GM04504 (cell line): ENCODE measurements at places on chromosomes 11 and 22.

DNA sequence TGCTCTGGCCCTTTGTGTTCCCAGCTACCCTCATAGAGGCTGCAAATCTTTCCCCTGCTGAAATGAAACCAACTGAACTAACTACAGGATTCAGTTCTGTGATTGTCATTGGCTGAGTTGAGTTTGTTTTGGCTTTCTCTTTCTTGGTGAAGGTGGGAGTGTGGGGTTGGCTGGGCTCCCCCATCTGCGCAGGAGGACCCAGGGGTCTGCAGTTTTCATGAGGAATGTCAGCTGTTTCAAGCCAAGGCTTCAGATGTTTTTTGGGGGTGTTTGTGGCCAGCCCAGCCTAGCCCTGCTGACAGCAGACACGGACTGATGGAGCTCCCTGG, 34.0 kb downstream of the LRP5 start:
- DNase-seq: no peak

DNA sequence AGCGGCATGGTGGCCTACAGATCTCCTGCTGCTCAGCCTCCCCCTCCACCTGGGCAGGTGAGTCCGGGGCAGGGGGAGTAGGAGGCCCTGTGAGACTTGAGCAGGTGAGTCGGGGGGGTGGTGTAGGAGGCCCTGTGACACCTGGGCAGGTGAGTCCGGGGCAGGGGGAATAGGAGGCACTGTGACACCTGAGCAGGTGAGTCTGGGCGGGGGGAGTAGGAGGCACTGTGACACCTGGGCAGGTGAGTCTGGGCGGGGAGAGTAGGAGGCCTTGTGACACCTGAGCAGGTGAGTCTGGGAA, 299.3 kb downstream of the BRD1 start:
- DNase-seq: no peak

- DNase-seq: no peak
These were observed 32.4 kb downstream of the MIF start for GRCh38 chr22:23926561-23926960.

- DNase-seq: no peak
These were observed 6.8 kb upstream of the CHKA start for GRCh38 chr11:68127714-68128681.

DNA sequence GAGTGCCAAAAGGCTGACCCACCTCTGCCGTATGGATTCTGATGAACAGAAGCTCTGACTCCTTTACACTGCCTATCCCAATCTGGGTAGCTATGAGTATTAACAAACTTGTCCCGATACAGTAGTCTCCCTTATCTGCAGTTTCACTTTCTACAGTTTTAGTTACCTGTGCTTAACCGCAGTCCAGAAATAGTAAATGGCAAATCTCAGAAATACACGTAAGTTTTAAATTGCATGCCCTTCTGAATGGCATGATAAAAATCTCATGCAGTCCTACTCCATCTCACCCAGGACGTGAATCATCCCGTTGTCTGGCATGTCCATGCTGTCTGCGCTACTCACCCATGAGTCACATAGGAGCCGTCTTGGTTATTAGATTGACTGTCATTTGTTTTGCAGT, 68.8 kb downstream of the SNX19 start:
- peak; percentile 58 for DNase-seq

GRCh38 chr11:2591805-2592204, 108.0 kb downstream of the KCNQ1OT1 start:
- DNase-seq: no peak

DNA sequence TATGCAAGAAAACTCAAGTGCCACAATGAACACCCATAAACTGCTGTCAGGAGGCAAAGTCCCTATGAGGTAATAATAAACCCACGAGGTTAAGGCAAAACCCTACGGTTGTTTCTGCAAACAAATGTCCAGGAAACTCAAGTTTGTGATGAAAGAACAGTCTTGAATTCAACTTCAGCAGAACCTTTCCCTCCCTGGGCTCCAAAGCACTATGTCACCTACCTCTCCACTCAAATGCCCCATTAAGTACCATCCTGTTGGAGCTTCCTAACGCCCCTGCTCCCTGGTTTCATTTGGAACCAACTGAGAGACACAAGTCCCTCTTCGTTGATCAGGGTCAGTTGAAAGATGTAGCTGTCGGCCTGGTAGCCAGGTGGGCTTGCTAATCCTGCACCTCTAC, 2.6 kb upstream of the C11orf91 start:
- DNase-seq: no peak

GRCh38 chr22:29306835-29307595, 565 bp downstream of the GAS2L1 start:
- peak; percentile 51 for DNase-seq

- DNase-seq: no peak
These were observed 263.7 kb upstream of the CADM1 start for GRCh38 chr11:115767883-115768282.

DNA sequence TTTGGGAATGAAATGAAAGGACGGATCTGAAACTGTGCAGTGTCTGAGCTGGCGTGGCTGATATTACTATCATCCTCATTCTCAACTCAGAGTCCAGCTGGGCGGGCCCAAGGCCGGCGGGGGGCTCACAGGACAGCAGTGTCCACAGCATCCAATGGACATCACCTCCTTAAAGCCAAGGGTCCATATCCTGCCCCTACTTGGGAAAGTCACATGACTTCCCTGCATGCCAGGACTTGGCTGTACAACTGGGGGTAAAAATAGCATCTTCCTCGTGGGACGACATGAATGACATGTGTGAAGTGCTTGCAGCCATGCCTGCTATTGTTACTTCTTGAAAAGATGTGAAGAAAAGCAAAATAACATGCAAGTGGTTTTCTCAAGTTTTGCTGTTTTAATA, 82.3 kb downstream of the TRMU start:
- no peak for DNase-seq

- peak; percentile 91 for DNase-seq
These were observed 29.0 kb upstream of the CREB3L1 start for GRCh38 chr11:46248289-46249102.

- DNase-seq: no peak
These were observed 44.8 kb downstream of the MMP20 start for GRCh38 chr11:102580185-102580951.

DNA sequence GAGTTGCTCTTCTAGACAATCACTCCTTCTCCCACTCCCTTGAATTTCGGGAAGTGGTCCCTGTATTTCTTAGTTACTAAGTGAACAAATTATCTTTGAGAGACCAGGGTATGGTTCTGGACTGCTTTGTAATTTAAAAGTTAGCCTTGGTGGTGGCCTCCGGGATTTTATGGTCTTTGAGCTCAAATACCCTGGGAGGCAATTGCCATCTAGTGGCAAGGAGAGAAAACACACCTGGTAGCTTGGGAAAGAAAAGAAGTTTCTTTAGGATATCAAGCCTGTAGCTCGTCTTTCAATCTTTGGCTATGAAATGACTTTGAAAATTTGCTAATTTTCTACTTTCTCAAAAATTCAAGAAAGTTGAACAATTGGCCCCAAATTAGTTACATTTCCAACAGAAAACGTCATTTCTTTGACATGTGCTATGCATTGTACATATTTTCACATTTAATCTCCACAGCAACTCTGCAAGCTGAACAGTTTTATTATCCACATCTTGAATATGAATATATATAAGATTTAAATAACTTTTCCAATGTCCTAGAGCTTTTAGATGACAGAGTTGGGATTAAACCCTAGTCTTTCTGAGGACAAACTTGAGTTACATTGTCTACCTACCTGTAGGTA, 39.1 kb downstream of the MMP27 start:
- DNase-seq: peak; percentile 19

DNA sequence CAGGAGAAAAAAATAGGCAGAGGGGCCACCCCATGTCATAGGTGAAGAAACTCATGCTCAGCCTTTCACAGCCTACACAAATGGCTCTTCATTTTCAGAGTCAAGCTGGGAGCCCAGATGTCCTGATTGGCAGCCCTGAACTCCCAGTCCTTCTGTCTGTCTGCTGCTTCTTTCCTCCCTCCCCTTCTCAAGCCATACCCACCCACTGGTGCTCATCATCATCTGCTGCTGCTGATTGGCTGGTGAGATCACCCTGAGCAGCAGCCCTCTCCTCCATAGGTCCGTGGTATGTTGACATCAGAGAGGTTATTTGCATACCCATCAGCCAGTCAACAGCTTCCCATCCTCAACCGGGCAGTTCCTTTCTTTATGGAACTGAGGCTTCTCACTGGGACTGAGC, 46.1 kb upstream of the PRDM11 start:
- DNase-seq: no peak

DNA sequence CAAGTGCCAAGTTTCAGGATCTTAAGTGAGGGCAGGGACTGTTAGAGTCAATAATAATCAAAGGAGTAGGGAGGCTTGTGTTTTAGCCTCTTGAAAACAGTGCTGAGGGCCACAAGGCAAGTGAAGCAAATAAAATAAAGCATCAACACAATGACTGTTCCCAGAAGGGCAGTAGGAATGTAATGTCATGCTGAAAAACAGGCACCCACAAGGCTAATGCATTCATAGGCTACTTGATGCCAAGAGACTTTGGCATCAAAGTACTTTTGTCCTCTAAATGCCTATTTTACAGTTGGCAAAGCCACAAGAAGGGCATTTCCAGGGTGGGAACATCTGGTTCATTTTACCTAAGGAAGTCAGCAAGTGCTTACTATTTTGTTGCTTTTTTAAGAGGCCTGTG, 22.9 kb downstream of the RAB39A start:
- no peak for DNase-seq

DNA sequence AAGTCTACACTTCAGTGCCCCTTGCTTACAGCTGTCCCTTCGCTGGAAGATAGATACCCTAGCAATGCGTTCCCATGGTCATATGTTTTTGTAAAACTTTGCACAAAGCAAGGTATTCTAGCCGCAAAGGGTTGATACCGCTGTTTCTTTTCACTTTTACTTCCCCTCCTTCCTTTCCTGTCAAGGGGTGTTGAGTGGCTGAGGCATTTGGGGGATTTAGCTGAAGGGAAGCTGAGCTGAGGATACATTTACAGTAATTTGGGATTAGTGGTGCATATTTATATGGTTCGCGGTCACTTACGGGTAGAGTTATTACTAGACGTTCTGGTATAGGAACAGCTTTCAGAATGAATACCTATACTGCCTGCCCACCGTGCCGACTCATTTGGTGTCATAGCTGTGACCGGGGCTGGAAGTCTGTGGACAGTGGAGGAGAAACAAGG, 86.9 kb upstream of the WNT11 start:
- no peak for DNase-seq

DNA sequence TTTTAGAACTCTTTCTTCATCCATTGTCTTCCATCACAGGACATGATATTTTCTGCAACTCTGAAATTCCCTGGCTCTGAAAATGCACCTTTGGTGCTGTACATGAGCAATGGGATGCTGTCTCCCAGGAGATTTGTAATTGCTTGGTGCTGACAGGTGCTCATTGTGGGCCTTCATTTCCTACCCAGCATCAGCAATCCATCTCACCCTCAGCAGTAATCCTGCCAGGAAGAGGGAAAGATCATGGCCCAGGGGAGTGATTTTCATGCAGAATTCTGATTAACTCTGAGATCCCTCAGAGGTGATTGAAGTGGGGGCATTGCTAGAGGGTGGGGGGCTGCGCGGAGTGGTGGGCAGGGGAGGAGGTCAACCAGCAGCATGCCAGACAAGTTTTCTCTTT, 651.7 kb downstream of the NELL1 start:
- no peak for DNase-seq

DNA sequence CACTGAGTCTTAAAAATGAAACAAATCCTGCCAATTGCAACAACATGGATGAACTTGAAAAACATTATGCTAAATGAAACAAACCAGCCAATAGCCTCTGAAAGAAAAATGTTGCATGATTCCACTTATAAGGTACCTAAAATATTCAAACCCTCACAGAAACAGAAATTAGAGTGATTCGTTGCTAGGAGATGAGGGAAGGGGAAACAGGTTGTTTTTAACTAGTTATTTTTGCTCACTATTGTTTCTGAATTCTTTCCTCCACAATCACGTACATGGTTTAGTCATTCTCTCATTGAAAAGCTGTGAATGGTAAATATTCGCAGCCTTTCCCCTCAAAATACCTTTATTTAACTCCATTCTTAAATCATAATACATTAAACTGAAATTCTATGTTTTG, 14.0 kb upstream of the TYR start:
- DNase-seq: no peak

- no peak for DNase-seq
These were observed 19.6 kb upstream of the TMEM123 start for GRCh38 chr11:102472127-102472526.

- DNase-seq: no peak
These were observed 13.9 kb downstream of the IL17REL start for GRCh38 chr22:49998718-49999062.

DNA sequence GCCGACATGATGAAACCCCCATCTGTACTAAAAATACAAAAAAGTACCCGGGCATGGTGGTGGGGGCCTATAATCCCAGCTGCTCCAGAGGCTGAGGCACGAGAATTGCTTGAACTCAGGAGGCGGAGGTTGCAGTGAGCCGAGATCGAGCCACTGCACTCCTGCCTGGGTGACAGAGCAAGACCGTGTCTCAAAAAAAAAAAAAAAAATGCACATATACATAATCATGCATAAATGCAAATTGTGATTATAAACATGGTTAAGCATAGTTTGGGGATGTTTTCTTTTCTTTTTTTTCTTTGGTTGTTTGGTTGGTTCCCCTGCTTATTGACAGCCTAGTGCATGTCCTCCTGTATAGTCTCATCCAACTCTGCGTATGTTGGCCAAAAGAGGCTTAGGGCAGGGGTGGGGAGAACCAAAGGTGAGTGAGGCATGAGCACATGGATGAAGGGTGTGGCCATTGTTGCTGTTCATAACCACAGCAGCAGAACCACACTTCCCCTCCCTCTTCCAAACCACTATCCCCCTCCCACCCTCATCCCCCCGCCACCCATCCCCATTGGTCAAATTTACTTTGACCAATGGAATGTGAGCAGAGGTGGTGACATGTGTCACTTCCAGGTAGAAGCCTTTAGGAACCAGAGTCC, 6.9 kb upstream of the VPS37C start:
- no peak for DNase-seq

DNA sequence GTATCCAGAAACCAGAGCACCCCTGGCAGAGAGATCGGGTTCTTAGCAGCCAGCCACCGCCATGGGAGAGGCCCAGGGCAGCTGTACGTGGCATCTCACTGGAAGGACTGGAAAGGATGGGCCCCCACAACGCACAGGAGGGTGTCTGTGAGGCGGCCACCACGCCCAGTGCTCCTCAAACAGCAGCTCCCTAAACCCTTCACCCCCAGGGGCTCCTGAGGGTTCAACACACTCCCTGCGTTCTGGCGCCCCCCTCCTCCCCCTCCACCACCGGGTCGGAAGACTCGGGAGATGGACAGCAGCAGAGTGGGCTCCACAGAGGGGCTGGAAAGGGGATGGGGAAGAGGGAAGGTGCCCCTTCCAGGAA, 1.1 kb downstream of the MAPK12 start:
- DNase-seq: no peak

DNA sequence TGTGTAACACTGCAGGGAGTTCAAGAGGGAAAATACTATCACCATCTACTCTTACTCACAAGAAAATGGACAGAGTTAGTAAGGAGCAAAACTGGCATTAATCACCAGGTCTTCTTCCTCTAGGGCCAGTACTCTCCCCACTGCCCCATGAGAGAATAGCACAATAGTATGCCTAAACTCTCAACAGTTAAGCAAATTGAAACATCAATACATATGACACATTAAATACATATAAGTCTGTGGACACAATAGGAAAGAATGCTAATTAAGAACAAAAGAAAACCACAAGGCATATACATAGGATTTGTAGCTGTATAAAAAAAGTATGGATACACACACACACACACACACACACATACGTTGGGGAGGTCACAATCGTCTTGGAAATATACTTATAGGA, 197.9 kb upstream of the BDNF start:
- DNase-seq: no peak

GRCh38 chr22:47768027-47768426, 1005.6 kb downstream of the TBC1D22A start:
- DNase-seq: no peak

- no peak for DNase-seq
These were observed 6.2 kb upstream of the LRFN4 start for GRCh38 chr11:66850588-66851238.
